Liver (tissue), 10 donors: ENCODE measurements at places on chromosomes 11 and 22. TPM values are rescaled to one million over a fixed set of nuclear protein-coding genes. Genes with fewer than 3 reads are reported as not detected.
A peak's percentile ranks its signal among the peaks of the same experiment; 100 is the strongest.

DNA sequence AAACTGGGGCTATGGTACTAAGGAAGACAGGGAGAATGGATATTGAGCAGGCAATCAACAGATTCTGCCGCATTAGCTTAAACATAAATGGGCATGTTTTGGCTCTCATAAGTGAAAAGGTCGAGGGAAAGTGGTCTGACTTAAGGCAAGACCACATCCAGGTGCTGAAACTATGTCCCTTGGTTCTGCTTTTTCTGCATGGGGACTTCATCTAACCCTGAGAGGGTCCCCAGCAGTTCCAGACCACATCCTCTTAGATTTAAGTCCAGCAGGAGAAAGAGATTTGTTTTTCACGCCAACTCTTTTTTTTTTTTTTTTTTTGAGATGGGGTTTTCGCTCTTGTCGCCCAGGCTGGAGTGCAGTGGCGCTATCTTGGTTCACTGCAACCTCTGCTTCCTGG, 5.5 kb downstream of the RPS6KA4 start:
- H3K27ac ChIP-seq: no peak overlapping the region
- peaks cover 3% of the 10 kb centered on the region for H3K4me1 ChIP-seq
- H3K4me3 ChIP-seq: no peak overlapping the region
- no peak for DNase-seq

- no peaks in the 10 kb centered on the region for H3K27me3 ChIP-seq
- DNase-seq: no peak
- H3K36me3 ChIP-seq: no peaks in the 10 kb centered on the region
- H3K4me3 ChIP-seq: no peak overlapping the region
- H3K4me1 ChIP-seq: no peaks in the 10 kb centered on the region
Observed at GRCh38 chr11:113398669-113399430, 11.3 kb downstream of the ANKK1 start.

PTGDR2 gene
- 0.09 TPM for polyA plus RNA-seq

- H3K27ac ChIP-seq: no peak overlapping the region
- no peaks in the 10 kb centered on the region for H3K4me1 ChIP-seq
- no peaks in the 10 kb centered on the region for H3K27me3 ChIP-seq
- H3K36me3 ChIP-seq: no peaks in the 10 kb centered on the region
- H3K4me3 ChIP-seq: no peak overlapping the region
- no peak for DNase-seq
Observed at GRCh38 chr11:113675003-113675561, 31.0 kb downstream of the TMPRSS5 start.

DNA sequence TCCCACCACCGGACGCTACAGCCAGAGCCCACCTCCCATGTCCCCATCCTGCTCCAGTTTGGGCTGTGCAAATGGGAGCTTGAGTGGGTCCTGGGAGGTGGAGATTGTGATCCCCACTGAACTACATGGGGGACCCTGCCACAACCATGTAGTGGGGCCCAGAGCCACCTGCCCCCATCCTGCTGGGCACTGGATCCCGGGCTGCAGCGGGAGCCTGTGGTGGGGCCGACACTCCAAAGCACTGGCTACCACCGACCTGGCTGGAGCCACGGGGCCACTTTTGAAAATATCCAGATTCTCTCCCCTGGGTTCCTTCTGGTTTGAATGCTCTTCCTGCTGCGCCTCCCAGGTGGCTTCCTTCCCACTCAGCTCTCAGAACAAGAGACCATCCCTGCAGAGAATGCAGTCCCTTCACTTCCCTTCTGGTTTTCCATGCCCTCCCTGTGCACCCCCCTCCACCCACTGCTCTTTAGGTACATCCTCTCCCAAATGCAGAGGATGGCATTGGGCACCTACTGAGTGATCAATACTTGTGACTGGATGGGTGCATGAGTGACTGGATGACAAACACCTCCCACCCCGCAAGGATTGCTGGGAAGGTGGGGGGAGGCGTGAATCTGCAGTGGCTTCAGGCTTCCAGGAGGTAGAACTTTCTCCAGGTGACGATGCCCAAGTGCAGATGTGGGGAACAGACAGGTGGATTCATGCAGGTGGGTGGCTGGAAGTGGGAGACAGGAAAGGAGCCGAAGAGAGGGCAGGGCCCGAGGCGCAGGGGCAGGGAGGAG, 846 bp upstream of the UNC93B1 start:
- no peaks in the 10 kb centered on the region for H3K27me3 ChIP-seq
- no peaks in the 10 kb centered on the region for H3K36me3 ChIP-seq
- no peak overlapping the region for H3K27ac ChIP-seq
- no peak overlapping the region for H3K4me3 ChIP-seq

GRCh38 chr11:17572359-17572690, 25.3 kb downstream of the OTOG start:
- H3K27ac ChIP-seq: no peak overlapping the region
- no peak overlapping the region for H3K4me3 ChIP-seq
- no peak for DNase-seq
- H3K27me3 ChIP-seq: no peaks in the 10 kb centered on the region

- no peaks in the 10 kb centered on the region for H3K36me3 ChIP-seq
- H3K4me3 ChIP-seq: peak overlapping the region; percentile 94
- no peaks in the 10 kb centered on the region for H3K27me3 ChIP-seq
- DNase-seq: no peak
Observed at GRCh38 chr22:19122752-19123492, 710 bp upstream of the DGCR2 start.

- H3K27me3 ChIP-seq: no peaks in the 10 kb centered on the region
- no peaks in the 10 kb centered on the region for H3K36me3 ChIP-seq
- no peaks in the 10 kb centered on the region for H3K4me1 ChIP-seq
- no peak overlapping the region for H3K4me3 ChIP-seq
Observed at GRCh38 chr22:49025791-49026493, 801.7 kb downstream of the BRD1 start.

GRCh38 chr22:46465345-46465720, 72.1 kb downstream of the CELSR1 start:
- H3K27ac ChIP-seq: no peak overlapping the region
- no peaks in the 10 kb centered on the region for H3K27me3 ChIP-seq
- H3K4me3 ChIP-seq: no peak overlapping the region
- H3K36me3 ChIP-seq: no peaks in the 10 kb centered on the region
- H3K4me1 ChIP-seq: no peaks in the 10 kb centered on the region
- DNase-seq: no peak

DNA sequence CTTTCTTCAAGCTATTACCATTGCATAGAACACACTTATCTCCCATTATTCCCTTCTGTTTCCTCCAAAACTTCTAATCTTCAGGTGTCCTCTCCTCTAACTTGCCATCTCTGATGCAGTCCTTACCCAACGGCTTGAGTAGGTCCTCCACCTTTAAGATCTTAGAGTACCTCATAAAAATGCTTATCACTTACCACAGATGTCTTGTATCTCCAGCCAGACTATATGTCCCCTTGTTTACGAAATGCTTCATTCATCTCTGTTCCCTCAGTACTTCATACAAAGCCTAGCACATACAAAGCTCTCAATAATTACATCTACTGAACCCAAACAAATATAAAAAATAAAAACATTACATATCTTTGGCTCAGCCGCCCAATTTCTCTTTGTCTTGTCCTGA, 49.2 kb downstream of the PAK1 start:
- H3K4me3 ChIP-seq: no peak overlapping the region
- peaks cover 6% of the 10 kb centered on the region for H3K4me1 ChIP-seq
- no peak overlapping the region for H3K27ac ChIP-seq
- DNase-seq: no peak

GRCh38 chr22:29312218-29313125, 3.0 kb downstream of the RASL10A start:
- H3K4me3 ChIP-seq: no peak overlapping the region
- no peak overlapping the region for H3K27ac ChIP-seq
- peaks cover 55% of the 10 kb centered on the region for H3K4me1 ChIP-seq
- no peaks in the 10 kb centered on the region for H3K27me3 ChIP-seq
- H3K36me3 ChIP-seq: no peaks in the 10 kb centered on the region

- no peaks in the 10 kb centered on the region for H3K4me1 ChIP-seq
- H3K36me3 ChIP-seq: no peaks in the 10 kb centered on the region
- no peak overlapping the region for H3K4me3 ChIP-seq
- no peak for DNase-seq
- peaks cover 4% of the 10 kb centered on the region for H3K27me3 ChIP-seq
Observed at GRCh38 chr11:130719220-130719915, 196.9 kb downstream of the SNX19 start.

TFIP11 gene
- polyA plus RNA-seq: 21.3 TPM

SOX10 gene
- 0.29 TPM for polyA plus RNA-seq

DNA sequence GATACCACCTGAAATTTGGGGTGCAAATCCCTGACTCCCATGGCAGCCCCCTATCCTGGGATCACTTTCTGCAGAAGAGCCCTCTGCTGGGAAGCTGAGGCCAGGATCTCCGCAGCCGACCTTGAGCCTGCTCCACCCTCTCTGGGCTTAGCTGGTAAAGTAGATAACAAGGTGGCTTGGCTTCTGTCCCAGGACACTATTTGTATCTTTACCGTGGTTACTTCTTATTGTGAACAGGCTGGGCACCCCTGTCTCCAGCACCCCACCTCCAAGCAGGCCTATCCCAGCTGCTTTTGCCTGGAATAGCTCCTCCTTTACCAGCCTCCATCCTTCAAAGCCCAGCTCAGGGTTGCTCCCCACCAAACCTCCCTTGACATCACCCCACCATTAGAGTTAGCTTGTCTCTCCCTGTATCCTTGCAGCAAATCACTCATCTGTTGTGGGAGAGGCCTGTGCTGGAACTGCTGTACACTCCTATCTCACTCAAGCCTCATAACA, 35.2 kb upstream of the P2RY2 start:
- H3K4me3 ChIP-seq: no peak overlapping the region
- peak; percentile 74 for DNase-seq
- no peaks in the 10 kb centered on the region for H3K36me3 ChIP-seq
- H3K27ac ChIP-seq: no peak overlapping the region

- H3K4me3 ChIP-seq: no peak overlapping the region
- H3K27me3 ChIP-seq: peaks cover 2% of the 10 kb centered on the region
- no peak overlapping the region for H3K27ac ChIP-seq
- DNase-seq: no peak
- H3K4me1 ChIP-seq: no peaks in the 10 kb centered on the region
Observed at GRCh38 chr11:2437516-2437915, 6.8 kb downstream of the TRPM5 start.

- no peak for DNase-seq
- no peaks in the 10 kb centered on the region for H3K27me3 ChIP-seq
- H3K27ac ChIP-seq: no peak overlapping the region
Observed at GRCh38 chr11:19957294-19957943, 202.9 kb downstream of the DBX1 start.

DNA sequence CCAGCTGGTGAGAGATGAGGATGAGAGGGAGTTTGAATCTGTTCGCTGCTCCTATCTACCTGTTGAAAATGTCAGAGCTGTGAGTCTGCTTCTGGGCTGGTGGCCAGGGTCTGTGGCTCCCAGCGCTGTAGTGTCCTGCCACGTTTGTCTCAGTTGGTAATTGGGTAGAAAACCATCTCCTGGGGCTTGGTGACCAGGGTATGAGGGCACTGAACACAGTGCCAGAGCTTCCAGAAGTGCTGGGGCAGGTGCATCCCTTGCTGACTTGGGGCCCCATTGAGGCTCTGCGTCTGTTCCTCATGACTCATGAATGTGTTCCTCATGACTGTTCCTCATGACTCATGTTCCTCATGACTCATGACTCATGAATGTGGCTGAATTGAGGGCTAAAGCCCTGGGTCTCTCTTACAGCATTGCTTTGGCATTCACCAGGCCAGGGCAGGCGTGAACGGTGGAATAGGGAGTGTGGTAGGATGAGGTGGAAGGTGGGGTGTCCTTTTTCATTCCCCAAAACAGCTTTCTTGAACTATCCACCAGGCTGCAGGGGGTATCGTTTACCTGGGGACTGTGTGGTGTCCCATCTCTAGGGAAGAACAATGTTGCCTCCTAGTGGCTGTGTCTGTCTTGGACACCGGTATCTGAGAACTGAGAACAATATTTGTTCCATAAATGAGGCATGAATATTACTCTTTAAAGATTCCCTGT, 139.5 kb downstream of the COMMD9 start:
- no peak overlapping the region for H3K27ac ChIP-seq
- no peaks in the 10 kb centered on the region for H3K4me1 ChIP-seq
- no peaks in the 10 kb centered on the region for H3K36me3 ChIP-seq
- H3K4me3 ChIP-seq: no peak overlapping the region

DNA sequence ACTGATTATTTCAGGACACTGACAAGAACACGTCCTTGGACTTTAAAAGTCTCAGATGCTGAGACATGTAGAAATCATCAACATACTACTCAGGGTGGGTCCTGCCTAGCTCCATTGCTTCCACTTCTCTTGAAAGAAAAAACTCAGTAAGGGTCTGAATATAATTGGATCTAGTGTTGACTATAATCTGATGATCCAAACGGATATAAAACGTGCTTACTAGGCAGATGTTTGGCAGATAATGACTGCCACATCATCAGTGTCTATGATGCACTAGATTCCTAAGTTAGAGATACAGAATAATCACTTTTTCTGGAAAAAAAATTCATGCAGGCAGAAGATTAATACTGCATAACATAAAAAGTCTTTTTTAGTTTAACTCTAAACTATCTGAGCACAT, 21.6 kb downstream of the GUCY1A2 start:
- DNase-seq: no peak
- H3K4me3 ChIP-seq: no peak overlapping the region
- no peaks in the 10 kb centered on the region for H3K4me1 ChIP-seq
- no peaks in the 10 kb centered on the region for H3K27me3 ChIP-seq

- H3K4me1 ChIP-seq: no peaks in the 10 kb centered on the region
- no peak overlapping the region for H3K4me3 ChIP-seq
- H3K27me3 ChIP-seq: no peaks in the 10 kb centered on the region
- DNase-seq: no peak
Observed at GRCh38 chr11:221539-221938, 14.0 kb downstream of the RIC8A start.

- H3K27ac ChIP-seq: peak overlapping the region; percentile 89
- H3K4me3 ChIP-seq: no peak overlapping the region
- no peak for DNase-seq
- H3K4me1 ChIP-seq: peaks cover 5% of the 10 kb centered on the region
- no peaks in the 10 kb centered on the region for H3K36me3 ChIP-seq
- H3K27me3 ChIP-seq: no peaks in the 10 kb centered on the region
Observed at GRCh38 chr11:79045018-79045799, 395.6 kb downstream of the TENM4 start.

DNA sequence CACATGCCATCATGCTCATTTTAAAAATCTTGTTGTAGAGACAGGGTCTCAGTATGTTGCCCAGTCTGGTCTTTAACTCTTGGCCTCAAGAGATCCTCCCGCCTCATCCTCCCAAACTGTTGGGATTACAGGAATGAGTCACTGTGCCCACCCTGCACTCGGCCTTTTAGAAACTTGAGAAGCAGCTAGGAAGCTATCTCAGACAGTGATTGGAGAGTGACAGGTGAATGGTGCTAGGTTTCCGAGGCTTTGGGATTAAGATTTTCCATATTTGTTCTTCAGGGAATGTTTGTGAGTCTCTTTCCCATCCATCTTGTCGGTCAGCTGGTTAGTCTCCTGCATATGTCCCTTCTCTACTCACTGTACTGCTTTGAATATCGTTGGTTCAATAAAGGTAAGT, 10.5 kb downstream of the EI24 start:
- DNase-seq: no peak
- H3K27ac ChIP-seq: no peak overlapping the region
- no peaks in the 10 kb centered on the region for H3K27me3 ChIP-seq

DNA sequence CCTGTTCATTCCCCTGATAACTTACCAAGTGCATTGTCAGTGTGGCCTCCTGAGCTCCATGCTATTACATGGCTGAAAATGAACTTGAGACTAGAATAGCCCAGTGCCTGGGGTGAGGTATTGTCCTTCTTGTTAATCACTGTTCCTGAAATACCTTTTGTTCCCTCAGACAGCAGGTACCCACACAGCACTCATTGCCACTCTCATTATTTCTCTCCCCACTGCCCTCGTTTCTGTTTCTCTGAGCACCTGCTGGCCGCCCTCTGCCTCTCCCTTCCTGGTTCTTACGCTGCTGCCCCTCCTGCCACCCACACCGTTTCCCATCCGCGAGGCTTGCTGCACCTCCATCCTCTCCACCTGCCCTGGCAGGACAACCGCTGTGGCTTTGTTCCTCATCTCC, 36.9 kb upstream of the RAB1B start:
- no peaks in the 10 kb centered on the region for H3K27me3 ChIP-seq
- no peaks in the 10 kb centered on the region for H3K4me1 ChIP-seq
- no peak overlapping the region for H3K27ac ChIP-seq
- DNase-seq: no peak
- H3K36me3 ChIP-seq: peaks cover 8% of the 10 kb centered on the region
